ENCODE measurements at places on chromosomes 3 and 15. TPM values are rescaled to one million over a fixed set of nuclear protein-coding genes. Genes with fewer than 3 reads are reported as not detected.
A peak's percentile ranks its signal among the peaks of the same experiment; 100 is the strongest.

The IRAK2 gene
- total RNA-seq, result 12.7 TPM

GRCh38 chr3:50146316-50146901, 8.7 kb upstream of the SEMA3F start:
- DNase-seq, result no peak

DNA sequence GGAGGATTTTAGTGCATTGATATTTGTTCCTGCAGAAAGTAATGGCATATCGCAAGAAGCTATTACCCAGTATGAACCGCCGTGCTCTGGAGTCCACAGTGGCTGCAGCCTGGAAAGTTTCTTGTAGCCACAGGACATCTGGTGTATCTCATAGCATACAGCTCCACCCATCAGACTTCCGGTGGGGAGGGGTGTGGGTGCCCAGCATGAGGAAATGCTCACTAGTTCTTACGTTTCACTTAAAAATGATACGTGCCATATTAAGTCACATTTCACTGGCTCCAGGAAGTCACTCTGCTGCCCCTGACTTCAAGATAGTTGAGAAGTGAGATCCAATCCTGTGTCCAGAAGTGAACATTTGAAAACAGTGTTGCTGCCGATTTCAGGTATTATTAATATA, 990.4 kb downstream of the GBE1 start:
- peak; percentile 58 for DNase-seq

The TRH gene
- not detected for total RNA-seq

DNA sequence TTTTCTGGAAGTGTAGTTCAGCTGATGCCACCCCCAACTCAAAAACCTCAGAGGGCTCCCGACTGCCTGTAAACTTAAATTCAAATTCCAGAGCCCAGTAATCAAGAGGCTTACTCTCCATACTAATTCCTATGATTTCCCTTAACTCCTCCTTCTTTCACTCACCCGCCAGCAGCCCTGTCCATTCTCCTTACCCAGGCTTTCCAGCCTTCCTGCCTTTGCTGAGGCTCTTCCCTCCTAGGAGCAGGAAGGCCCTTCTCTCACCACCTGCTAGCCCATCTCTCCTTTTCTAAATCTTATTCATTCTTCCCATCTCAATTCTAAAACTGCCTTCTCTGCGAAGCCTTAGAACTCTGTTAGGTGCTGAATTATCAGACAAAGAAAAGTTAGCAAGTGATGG, 30.4 kb downstream of the RORA start:
- no peak for DNase-seq

GRCh38 chr15:33722005-33722672, 246.2 kb upstream of the CHRM5 start:
- DNase-seq, result peak; percentile 44

- no peak for DNase-seq
Observed at GRCh38 chr3:14411166-14411526, 8.7 kb downstream of the SLC6A6 start.

The CTNNB1 gene
- 325 TPM for total RNA-seq

GRCh38 chr15:41523097-41523496, 9.5 kb upstream of the LTK start:
- no peak for DNase-seq

DNA sequence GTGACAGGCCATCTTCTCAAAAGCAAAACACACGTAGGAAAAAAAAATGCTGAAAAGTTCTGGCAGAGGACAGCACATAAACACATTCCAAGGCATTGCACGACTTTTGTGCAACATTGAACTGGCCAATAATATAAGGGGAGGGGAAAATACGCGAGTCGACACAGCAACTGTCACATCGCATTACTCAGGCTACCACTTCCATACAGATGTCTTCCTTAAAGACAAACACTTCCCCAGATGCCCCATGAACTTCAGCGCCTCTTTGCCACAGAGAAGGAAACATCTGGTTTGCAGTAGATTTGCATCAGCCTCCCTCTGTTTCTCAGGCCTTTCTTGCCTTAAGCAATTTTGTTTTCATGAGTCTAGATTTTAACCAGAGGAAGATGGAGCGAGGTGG, 144.4 kb upstream of the IGF1R start:
- no peak for DNase-seq

DNA sequence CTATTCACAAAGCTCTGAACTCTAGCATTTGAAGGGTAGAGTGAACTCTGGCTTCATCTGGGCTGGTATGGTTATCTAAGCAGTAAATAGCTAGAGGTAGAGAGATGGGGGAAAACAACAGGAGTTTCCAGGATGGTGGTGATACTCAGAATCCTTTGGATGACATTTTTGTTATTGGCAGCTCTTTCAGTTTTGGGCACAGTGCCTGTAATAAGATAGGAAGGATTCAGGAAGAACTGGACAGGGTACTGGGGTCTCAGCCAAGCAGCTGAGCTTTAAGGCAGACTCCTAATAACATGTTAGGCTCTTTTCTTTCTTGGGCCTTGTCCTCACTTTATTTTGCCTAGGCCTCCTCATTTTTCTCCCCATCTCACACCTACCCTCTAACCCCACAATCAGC, 338.5 kb downstream of the CADM2 start:
- DNase-seq, result no peak

GRCh38 chr15:36458411-36458810, 121.0 kb upstream of the CDIN1 start:
- no peak for DNase-seq

DNA sequence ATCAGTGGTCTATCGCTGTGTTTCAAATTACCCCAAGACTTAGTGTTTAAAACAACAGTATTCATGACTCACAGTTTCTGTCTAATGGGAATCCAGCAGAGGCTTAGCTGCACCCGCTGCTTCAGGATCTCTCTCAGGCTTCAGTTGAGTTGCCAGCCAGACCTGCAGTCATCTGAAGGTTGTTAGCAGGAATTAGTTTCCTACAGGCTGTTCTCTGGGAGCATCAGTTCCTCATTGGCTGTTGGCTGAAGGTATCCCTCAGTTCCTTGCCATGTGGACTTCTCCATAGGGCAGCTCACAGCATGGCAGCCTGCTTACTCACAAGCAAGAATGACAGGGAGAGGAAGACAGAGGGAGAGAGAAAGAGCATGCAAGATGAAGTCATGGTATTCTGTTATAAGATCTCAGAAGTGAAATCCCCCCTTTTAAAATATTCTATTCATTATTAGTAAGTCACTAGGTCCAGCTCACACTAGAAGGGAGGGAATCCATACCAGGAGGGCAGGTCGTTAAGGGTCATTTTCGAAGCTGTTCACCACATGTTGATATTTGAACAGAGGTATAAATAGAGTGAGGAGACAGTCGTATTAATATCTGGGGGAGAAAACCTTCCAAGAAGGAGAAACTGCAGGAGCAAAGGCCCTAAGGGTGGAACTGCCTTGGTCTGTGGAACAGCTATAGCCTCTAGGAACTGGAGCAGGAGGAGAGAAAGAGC, 473.9 kb upstream of the PPP2R3A start:
- peak; percentile 71 for DNase-seq

The GABRA5 gene
- 5.9 TPM for total RNA-seq

The LRRC2 gene
- total RNA-seq, result 0.40 TPM

DNA sequence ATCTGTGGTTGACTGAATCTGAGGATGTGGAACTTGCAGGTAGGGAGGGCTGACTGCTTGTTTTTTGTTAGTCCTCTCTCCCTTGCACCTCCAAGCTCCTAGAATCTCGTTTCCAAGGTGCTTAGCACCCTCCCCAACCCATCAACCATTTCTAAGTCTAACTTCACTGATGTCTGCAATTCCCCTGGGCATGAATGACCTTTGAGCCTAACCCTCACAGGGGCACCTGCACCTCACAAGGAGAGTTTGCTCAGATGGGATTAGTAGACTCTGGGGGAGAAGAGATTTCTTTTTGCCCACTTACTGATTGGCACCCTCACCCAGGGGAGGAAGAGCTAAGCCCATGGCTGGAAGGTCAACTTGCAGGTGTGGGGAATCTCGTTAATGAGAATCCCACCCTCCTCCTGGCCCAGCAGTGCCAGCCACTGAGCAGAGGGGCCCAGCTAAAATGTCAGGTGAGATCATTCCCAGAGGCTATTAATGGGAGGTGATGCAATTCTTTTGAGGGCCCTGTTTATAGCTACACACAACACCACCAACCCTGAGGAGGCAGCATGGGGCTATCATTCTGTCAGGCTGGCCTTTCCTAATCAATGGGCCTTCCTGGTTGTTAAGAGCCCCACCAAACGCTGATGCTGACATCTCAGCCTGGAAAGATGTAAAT, 81.6 kb upstream of the HERC1 start:
- DNase-seq, result no peak

DNA sequence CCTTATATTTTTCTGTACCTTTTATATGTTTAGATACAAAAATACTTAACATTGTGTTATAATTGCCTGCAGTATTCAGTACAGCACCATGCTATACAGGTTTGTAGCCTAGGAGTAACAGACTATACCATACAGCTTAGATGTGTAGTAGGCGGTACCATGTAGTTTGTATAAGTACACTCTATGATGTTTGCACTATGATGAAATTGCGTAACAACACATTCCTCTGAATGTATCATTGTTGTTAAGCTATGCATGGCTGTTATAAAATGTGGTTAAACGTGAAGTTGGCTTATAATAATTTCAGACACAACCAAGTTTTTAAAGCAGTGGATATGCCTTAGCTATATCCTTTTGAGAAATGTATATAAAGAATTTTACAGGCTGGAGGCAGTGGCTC, 328.3 kb downstream of the PLCL2 start:
- DNase-seq, result no peak

The SCAANT1 gene
- not detected for total RNA-seq

The CHRM5 gene
- 0.36 TPM for total RNA-seq

DNA sequence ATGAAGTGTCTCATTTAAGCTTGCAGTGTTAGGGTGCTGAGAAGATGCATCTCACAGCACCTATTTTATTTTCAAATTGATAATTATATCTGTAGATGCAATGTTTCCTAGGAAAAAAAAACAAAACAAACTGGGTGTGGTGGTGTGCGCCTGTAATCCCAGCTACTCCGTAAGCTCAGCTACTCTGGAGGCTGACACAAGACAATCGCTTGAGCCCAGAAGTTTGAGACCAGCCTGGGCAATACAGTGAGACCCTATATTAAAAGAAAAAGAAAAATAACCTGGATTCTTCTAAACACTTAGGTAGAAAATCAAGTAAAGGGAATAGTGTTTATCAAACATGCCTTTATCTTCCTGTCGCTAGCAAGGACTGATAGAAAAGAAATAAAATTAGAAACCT, 1.9 kb downstream of the MINDY2 start:
- no peak for DNase-seq

The CCK gene
- total RNA-seq, result 0.42 TPM

DNA sequence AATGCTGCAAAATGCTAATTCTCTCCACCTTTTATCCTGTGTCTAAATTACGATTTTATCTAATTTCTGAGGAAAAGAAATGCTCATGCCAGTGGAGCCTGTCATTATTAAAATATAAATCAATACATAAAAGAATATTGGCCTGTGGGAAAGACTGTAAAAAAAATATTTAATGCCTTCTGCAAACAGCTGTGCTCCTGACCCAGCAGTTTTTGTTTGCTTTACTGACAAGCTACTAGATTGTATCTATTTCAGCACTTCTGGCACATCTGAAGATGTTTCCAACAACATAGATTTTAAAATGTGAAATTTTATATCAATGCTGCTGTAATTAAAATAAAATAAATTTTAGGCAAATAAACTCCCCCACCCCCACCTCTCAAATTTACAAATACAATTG, 493.6 kb upstream of the AGTR1 start:
- DNase-seq, result no peak

- peak; percentile 41 for DNase-seq
Observed at GRCh38 chr3:101646726-101647125, 30.2 kb downstream of the ZBTB11 start.

The CLDN1 gene
- 7.3 TPM for total RNA-seq

DNA sequence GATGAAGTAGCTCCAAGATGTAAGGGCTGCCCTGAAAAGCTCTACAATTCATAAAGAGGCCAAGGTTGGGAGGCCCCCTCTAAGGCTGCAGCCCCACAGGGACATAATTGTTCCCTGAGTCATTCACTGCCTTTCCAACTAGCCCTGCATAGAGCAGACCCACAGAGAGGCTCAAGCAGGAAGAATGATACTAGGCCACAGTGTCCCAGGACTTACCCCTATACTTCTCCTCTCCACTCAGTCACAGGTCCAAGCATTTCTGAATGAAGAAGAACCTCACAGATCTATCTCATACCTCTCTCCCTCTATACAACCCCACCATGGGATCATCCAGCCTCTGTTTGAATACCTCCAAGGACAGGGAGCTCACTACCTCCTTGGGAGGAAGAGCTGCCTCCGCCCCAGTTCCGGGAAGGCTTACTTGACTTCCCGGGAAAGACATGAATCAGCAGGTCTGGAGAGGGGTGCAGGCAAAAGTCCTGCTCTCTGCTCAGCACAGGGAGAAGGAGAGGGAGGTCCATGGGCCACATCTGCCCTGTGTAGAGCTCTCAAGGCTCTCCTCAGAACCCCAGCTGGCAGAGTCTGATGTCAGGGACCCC, 6.9 kb upstream of the SKIC8 start:
- DNase-seq, result peak; percentile 88

DNA sequence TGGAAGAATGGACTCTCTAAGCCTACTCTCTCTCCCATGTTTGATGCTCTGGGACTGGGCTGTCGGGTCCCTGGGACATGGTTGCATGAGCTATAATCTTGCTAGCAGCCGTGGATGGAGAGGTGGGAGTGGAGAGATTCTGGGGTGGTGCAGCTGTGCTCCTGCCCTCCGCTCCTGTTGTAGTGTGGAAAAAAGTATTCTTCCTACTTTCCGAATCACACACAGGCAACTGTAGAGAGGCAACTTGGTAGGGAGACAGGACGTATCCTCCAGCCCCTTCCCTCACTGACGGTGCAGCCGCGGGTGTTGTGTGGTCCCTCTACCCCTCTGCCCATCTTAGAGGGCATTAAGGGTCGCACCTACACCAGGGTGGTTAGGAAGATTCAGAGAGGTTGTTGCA, 281.4 kb upstream of the TLE3 start:
- DNase-seq, result no peak

- no peak for DNase-seq
Observed at GRCh38 chr3:45907769-45908705, 21.7 kb downstream of the CCR9 start.

The GP9 gene
- total RNA-seq, result not detected

- no peak for DNase-seq
Observed at GRCh38 chr15:69436951-69437350, 15.7 kb upstream of the RPLP1 start.

- DNase-seq, result no peak
Observed at GRCh38 chr3:192092388-192093005, 631.5 kb downstream of the PYDC2 start.

- DNase-seq, result no peak
Observed at GRCh38 chr3:181008796-181009195, 19.3 kb upstream of the DNAJC19 start.

GRCh38 chr15:77024273-77025082, 29.6 kb downstream of the PSTPIP1 start:
- DNase-seq, result peak; percentile 58

DNA sequence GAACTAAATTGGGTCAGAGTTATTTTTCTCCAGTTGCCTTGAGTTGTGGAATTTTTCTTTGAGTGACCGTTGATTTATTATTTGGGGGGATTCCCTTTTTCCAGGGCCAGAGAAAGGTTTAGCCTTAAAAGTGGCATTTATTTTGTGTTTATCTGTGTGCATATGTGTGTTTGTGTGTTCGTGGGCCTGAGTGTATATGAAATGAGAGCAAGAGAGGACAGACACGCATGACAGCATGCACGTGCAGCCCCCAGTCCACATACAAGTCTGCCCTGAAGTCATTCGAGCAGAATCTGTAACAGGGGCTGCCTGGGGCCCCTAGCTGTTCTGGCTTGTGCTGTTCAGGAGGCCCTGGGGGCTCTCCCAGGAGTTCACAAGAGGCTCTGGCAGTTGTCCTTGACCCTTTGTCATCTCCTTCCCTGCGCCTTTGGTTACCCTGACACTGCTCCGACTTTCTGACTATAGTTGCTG, 18.3 kb upstream of the TRAK1 start:
- no peak for DNase-seq

The OR5K2 gene
- total RNA-seq, result not detected

The DOCK3 gene
- 0.36 TPM for total RNA-seq
